ENCODE measurements at places on chromosomes 11 and 22. TPM values are rescaled to one million over a fixed set of nuclear protein-coding genes. Genes with fewer than 3 reads are reported as not detected.

DNA sequence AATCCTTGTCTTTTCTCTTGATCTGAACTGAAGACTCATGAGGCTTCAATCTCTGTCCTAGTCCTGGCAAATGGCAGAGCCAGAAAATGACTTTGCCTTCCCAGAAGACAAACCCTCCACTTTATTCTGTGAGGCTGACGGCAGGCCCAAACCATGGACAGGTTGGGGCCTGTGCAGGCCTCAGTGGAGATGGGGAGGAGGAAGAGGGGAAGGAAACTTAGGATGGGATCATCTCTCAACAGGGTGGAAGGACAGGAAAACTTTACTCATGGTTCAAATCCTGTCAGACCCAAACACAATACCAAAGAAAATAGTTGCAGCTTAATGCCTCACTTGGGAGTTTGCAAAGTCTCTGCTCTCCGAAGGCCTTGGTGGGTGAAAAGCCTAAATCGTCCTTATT, 9.8 kb downstream of the RPL27A start:
- no peak for DNase-seq

The SLCO2B1 gene
- 0.98 TPM for total RNA-seq

The AQP11 gene
- total RNA-seq = 0.50 TPM

The PGM2L1 gene
- total RNA-seq = 9.6 TPM

GRCh38 chr11:47325271-47326041, 27.0 kb downstream of the MYBPC3 start:
- no peak for DNase-seq

- DNase-seq = no peak
Measured at GRCh38 chr11:66858186-66858938, 1.5 kb downstream of the LRFN4 start.

GRCh38 chr11:32172848-32173834, 82.3 kb downstream of the RCN1 start:
- DNase-seq = no peak

- DNase-seq = no peak
Measured at GRCh38 chr11:117095284-117096161, 2.7 kb downstream of the SIK3 start.

GRCh38 chr11:67463680-67464410, 5.2 kb downstream of the TMEM134 start:
- no peak for DNase-seq

DNA sequence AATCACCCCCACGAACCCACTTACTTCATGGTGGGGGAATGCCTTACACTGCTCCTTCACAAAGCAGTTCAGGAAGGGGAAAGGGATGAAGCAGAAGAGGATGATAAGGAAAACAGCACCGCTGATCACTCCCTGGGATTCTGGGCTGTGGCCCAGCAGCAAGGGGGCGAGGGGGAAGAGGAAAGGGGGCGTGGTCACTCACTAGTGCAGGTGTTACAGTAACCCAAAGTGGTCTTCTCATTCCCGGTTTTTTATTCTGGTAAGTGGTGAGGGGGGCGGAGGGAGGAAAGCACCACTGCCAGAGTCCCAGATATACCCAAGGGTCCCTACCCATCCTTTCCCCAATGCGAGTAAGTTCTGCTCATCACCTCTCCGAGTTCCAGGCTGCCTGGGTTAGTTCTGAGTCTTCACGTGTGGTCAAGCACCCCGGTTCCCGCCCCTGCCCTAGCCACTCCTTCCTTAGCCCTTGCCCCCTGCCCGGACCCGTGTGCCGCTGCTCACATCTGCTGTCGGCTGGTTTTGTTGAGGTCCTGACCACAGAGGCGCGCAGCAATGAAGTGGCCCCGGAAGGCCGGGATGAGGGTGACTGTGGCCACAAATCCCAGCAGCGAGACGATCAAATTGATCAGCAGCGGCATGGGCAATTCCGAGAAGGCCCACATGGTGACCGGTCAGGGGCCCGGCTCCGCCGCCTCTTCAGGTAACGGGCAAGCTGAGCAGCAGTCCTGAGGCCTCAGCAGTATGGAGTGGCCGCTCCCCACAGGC, 477 bp downstream of the DPAGT1 start:
- DNase-seq = no peak

The ZNRF3 gene
- total RNA-seq = 1.2 TPM

GRCh38 chr22:16815073-16815472, 10.1 kb downstream of the XKR3 start:
- DNase-seq = no peak

The FGF4 gene
- not detected for total RNA-seq

GRCh38 chr11:468036-468435, 18.0 kb downstream of the PTDSS2 start:
- no peak for DNase-seq

GRCh38 chr11:134260503-134260902, 7.1 kb downstream of the ACAD8 start:
- no peak for DNase-seq

The KCNQ1 gene
- total RNA-seq = 3.4 TPM

The MUC5AC gene
- total RNA-seq = not detected

DNA sequence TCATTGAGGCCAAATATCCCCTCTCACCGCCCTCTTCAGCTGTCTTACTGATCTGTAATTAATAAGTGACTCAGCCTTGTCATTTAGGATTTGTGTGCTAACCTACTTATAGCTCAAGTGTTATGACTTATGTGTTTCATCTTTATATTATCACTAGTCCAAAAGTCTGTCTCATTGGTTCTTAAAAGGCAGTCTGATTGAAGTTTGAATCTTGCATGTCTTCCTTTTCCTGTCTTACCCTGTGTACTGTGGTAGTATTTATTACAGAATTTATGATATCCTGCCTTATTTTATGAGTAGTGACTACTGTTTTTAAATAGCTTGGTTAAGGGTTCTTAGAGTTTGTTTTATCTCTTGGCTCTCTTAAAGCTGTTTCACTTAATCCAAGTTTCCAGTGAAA, 6.3 kb downstream of the DEPDC7 start:
- DNase-seq = no peak

- no peak for DNase-seq
Measured at GRCh38 chr11:95442531-95443050, 211.6 kb upstream of the SESN3 start.

DNA sequence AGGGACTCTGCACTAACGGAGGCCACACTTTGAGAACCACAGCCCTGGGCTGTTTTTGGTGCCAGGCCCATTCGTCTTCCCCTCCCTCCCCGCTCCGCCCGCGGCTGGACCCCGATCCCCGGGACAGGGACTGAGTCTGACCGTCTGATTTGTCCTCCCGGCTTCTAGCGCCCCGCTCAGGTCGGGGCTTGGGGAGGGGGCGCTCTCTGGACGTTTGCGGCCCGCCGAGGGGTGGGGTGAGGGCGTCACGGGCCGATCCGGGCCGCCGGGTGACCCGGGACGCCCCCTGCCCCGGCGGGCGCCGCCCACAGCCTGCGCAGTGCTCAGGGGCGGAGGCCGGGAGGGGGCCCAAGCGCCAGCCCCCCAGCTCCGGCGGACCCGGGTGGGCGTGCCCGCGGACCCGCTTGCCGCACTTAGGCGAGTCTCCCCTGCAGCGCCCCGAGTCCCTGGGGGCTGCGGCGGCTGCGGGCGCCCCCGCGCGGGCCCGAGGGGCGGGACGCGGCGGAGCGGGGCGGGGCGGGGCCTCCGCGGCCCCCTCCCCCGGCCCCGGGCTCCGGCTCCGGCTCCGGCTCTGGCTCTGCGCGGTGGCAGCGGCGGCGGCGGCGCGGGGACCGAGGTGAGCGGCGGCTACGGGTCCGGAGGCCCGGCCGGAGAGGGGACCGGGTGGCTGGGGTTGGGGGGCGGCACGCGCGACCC, 33.7 kb upstream of the PRR5 start:
- DNase-seq = peak; percentile 63

The GVQW3 gene
- 2.5 TPM for total RNA-seq

The MFNG gene
- total RNA-seq = 171 TPM

- DNase-seq = no peak
Measured at GRCh38 chr22:50310031-50310722, 2.7 kb upstream of the PLXNB2 start.

GRCh38 chr22:43237280-43237679, 50.3 kb upstream of the TTLL12 start:
- no peak for DNase-seq

The OR6Q1 gene
- not detected for total RNA-seq

- DNase-seq = no peak
Measured at GRCh38 chr11:134978388-134979088, 566.5 kb upstream of the B3GAT1 start.

DNA sequence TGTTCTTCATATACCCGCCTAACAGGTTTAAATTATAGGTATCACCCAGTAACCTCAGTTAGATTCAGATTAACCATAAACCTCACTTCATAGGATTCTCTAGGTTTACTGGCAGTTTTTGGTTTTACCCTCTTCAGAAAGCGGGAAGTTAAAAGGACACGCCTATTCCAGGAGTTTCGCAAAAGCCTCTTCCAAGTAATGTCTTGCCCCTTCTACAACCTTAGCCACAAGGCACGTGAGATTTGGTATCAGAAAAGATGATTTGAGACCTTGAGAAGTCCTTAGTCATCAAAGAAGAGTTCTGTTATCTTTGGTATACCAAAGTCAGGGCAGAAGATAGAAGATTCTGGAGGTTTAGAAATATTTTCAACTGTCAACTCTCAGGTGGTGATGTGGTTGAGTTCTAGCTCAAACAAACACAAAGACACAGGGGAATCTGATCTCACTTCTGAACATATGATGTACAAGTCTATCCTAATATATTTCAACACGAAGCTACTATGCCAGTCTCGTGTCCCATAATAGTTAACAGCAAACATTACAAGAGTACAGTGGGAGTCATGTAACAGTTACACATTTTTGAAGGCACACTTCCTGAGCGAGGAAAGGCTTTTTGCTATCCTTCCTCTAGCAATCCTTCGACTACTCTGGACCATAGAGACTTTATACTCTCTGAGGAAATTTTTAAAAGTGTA, 103.5 kb downstream of the USP35 start:
- no peak for DNase-seq

DNA sequence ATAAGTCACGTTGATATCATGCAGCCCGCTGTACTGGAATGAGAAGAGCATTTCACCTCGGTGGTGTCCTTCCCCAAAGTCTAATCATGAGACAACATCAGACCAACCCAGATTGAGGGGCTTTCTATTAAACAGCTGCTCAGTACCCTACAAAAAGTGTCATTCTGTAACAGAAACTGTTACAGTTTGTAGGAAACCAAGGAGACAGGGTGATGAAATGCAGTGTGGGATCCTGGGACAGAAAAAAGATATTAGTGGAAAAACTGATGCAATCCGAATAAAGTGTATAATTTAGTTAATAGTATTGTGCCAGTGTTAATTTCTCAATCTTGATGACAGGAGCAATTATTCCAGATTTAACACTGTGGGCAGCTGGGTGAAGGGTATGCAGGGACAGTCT, 128.0 kb downstream of the MICAL2 start:
- DNase-seq = no peak

GRCh38 chr11:47466201-47466600, 17.3 kb upstream of the RAPSN start:
- no peak for DNase-seq

DNA sequence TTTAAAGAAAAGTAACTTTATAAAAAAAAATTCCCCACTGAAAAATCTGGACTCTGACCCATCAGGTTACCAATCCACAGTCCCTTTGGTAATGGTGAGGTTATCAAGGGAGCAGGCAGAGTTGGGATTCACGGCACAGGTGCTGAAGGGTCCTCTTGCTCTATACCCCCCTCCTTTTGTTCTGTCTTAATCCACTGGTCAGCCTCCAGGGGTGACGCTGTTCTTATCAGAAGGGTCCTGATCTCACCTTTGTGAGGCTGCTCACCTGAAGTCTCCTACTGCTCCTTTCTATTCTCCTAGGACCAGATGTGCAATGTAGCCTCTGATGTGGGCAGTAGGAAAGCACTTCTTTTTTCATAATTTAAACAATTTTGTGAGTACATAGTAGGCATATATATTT, 80.6 kb upstream of the E2F8 start:
- no peak for DNase-seq

GRCh38 chr22:32746732-32747131, 54.8 kb upstream of the TIMP3 start:
- no peak for DNase-seq

The CPSF7 gene
- total RNA-seq = 128 TPM

GRCh38 chr11:129089279-129089678, 102.8 kb downstream of the ARHGAP32 start:
- DNase-seq = no peak

GRCh38 chr22:17234144-17234623, 14.9 kb upstream of the ADA2 start:
- no peak for DNase-seq

- DNase-seq = no peak
Measured at GRCh38 chr11:8063324-8063723, 17.7 kb upstream of the TUB start.

GRCh38 chr22:33013531-33014162, 44.5 kb downstream of the SYN3 start:
- no peak for DNase-seq

DNA sequence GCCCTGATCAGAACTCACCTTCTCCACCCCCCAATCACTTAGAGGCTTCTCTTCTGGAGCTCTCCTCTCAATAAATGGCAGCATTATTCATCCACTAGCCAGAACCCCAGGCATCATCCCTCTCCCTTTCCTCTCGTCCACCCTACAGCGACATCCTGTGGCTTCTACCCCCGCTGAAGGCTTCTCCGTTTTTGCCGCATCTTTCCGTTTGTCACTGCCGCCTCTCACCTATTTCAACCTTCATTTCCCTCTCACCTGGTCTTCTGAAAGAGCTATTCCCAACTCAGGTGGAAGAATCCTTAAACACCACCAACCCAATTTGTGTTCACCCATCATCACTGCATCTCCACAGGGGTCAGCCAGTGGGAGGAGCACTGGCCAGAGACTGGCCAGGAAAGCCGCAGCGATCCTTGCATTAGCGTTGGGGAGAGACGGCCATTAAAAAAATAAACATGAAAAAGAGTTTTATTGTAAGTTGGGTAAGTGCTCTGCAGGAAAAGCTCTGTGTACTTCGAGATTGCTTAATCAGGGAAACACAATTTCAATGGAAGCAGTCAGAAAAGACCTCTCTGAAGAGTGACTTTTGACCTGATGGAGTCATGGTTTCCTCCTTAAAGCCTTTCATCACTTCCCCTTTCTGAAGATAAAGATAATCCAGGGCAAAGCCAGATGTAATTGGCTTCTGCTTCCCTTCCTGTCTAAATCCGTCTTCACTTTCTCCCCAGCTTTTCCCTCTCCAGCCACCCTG, 36.7 kb downstream of the SPATA19 start:
- DNase-seq = no peak

DNA sequence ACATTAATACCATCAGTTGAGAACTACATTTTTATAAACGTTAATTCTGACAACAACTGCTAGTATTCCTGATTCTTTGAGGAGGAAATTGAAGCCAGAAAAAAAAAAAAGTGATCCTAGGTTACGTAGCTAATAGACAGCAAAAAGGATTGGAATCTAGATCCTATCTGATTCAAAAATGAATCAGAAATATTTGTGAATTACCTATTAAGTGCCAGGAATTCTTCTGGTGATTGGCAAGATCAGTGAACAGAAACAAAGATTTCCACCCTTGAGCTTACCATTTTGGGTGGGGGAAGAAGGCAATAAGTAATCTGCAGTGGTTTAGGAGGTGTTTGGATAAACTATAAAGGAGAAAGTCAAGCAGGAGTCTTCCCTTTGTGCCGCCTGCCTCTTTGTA, 63.9 kb upstream of the LARGE1 start:
- DNase-seq = no peak

GRCh38 chr11:120546312-120547205, 35.0 kb downstream of the GRIK4 start:
- no peak for DNase-seq

GRCh38 chr11:32416301-32416700, 19.0 kb downstream of the WT1 start:
- no peak for DNase-seq

Data from CD8-positive, alpha-beta memory T cell (primary cell).